AG04449 (cell line): ENCODE measurements at places on chromosomes 2 and 18.

DNA sequence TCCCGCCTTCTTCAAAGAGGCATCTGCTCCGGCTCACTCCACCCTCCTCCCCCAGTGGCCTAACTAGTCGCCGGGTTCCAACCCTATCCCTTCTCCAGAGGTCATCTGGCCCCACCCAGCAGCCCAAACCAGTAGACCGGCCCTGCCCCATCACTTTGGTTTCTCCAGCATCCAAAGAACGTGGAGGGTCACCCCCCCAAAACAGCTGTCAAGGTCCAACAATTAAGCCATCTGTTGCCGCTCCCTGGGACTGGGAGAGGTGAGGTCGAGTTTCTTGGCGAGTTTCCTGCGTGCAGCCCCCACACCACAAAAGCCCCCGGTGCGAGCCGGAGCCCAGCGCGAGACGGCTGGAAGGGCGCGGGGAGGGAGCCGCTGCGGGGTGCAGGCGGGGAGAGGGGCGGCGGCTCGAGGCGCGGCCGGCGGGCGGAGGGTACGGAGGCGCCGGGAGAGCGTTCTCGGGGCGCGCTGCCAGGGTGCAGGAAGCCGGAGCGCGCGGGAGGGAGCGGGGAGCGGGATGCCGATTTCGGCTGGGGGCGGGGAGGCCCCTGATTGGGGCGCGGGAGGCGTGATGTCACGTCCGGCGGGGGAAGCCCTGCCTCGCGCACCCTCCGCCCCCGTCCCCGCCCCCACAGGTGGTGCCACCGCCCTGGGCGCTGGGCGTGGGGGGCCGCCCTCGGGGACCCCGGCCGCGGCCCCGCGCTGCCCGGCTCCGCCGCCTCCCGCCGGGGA lies 571 bp upstream of the GPC1 start:
- DNase-seq, result no peak

DNA sequence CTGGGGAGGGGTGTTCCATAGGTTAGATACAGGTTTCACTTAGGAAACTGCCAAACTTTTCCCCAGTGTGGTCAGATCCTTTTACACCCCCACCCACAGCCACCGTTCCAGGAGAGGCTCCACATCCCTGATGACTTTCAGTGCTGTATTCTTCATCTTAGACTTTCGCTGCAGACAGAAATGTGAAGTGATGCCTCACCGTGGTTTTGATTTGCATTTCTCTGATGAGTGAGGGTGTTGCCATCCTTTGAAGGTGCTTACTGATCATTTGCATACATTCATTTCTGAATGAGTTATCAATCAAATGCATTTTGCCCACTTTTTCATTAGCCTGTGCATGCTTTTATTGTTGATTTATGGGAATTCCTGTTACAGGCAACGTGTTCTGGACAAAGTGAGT lies 14.9 kb downstream of the COPS9 start:
- DNase-seq, result no peak

- DNase-seq, result no peak
Measured at GRCh38 chr2:127415593-127416505, 2.4 kb upstream of the PROC start.

DNA sequence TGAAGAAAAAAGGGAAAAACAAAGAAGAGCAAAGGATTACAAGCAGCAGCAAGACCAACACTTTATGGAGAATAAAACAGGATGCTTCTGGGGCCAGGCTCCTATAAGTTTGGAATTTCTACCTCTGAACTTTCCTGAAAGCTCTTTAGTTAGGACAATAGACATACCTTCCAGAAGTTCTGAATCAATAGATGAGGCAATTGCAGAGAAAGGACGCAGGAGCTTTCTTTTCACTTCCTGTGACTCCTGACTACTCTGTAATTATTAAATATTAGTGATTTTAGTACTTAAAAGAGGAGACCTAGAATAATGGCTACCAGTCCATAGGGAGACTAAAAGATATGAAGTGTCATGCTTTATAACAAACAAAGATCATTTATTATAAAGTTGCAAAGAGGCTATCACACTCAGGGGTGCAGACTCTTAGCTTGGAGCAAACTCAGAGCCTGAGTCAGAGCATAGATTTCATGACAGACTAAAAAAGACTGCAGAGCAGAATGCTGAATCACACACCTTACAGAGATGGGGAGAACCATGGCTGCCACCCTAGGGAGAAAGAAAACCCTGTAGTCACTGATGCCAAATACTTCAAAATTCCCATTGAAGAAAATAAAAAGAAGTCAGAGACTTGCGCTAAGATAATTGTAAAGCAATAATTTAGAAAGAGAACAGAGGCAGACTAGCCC lies 52.5 kb upstream of the FAM136A start:
- no peak for DNase-seq

DNA sequence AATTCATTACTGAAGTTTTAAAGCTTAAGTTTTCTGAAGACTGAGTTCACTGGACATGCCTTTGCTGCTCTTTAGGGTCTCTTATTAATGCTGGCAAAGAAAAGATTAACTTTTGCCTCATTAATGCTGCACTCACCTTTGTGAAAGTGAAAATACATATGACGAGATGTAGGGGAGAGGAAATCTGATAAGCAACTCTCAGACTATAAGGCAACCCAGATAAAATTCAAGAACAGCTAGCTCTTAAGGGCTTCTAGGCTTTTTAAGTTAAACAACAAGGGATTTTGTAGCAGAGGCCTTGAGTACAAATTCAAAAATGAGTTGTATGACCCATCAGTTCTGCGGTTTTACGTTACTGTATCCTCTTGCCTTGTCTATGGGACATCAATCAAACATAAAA lies 143.7 kb downstream of the USP34 start:
- no peak for DNase-seq

DNA sequence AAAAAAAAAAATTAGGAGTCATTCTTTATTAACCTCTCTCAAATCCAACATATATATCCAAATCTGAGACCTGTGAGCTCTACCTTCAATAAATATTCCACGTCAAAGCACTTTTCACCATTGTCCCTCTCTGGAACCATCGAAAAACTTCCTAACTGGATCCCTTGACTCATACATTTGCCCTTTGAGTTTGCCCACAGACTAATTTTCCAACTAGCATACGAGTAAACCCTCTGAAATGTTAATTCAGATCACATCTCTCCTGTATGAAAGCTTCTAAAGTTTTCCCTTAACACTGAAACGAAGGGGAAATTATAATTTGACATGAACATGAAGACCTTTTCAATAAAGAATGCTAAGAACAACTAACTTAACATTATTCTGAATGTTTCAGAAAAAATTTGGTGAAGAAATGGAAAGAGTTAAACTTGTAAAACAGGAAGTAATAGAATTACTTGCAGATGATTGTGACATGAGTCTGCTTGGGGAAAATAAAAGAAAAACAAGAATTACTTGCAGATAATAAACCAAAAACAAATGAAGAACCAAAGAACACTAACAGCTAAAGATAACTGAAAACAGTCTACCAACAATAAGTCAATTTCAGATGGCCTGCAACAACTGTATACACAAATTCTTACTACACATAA lies 110.6 kb downstream of the C2orf74 start:
- DNase-seq, result no peak

- DNase-seq, result no peak
Measured at GRCh38 chr2:241852981-241853631, 5.6 kb downstream of the PDCD1 start.

DNA sequence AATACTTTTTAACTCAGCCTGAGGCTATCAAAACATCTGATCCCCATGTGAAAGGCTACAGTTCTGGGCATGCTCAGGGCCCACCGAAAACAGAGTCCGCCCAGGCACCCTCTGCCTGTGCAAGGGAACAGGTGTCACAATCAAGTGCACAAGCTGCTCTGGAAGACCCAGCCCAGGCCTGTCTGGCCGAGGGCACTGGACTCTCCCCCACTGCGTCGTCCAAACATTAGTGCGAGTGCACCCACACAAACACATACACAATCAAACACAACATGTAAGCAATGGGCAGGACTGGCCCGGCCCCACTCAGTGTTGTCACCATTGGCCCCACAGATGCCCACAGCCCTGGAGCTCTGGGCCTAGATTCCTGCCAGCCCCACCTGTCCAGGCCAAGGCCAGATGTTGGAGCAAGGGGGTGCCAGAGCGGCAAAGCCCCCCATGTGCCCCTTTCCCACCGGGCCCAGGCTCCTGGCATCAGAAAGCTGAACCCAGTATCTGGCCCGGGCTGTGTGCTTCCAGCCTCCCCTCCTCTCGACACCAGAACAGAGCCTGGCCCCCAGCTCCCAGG lies 617 bp upstream of the ALPG start:
- no peak for DNase-seq

- no peak for DNase-seq
Measured at GRCh38 chr18:24173997-24174396, 35.1 kb downstream of the CABYR start.

GRCh38 chr2:121689356-121689755 lies 40.1 kb upstream of the CLASP1 start:
- DNase-seq, result no peak

GRCh38 chr2:124032799-124033198 lies 7.7 kb downstream of the CNTNAP5 start:
- no peak for DNase-seq

DNA sequence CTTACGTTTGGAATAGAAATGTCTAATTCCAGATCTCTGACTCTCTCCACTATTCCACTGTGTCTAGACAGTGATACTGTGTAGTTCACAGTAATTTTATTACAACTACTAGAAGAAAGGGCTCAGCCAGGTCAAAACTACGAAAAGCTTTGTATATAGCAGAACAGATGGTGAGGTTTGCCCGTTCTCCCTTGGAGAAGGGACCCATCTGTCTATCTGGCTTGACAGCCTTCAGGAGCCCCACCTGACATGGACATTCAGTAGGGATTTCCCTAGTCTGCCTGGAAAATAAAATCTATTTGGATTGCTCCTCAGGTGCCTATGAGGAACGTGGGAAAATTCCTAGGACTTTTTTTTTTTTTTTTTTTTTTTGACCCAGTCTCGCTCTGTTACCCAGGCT lies 435.4 kb downstream of the NRXN1 start:
- no peak for DNase-seq

- no peak for DNase-seq
Measured at GRCh38 chr18:71431171-71431570, 1113.0 kb downstream of the CBLN2 start.

- no peak for DNase-seq
Measured at GRCh38 chr2:88071365-88071764, 3.7 kb downstream of the SMYD1 start.

DNA sequence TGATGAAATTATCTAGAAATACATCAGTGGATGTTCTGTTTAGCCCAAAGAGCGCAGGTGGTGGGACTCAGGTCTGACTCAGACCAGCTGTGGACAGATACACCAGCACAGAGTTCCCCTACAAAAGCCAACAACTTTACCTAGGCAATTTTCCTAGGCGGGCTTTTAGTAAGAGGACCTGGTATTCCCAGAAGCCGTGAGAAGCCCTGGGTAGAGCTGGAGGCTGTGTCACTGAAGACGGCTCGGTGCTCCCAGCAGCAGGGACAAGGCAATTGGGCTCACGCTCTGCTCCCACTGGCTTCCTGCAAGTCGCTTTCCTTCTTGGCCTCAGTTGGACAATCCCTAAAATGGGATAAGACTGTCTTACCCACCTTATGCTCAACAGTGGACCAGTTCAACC lies 41.1 kb downstream of the TPO start:
- DNase-seq, result no peak

DNA sequence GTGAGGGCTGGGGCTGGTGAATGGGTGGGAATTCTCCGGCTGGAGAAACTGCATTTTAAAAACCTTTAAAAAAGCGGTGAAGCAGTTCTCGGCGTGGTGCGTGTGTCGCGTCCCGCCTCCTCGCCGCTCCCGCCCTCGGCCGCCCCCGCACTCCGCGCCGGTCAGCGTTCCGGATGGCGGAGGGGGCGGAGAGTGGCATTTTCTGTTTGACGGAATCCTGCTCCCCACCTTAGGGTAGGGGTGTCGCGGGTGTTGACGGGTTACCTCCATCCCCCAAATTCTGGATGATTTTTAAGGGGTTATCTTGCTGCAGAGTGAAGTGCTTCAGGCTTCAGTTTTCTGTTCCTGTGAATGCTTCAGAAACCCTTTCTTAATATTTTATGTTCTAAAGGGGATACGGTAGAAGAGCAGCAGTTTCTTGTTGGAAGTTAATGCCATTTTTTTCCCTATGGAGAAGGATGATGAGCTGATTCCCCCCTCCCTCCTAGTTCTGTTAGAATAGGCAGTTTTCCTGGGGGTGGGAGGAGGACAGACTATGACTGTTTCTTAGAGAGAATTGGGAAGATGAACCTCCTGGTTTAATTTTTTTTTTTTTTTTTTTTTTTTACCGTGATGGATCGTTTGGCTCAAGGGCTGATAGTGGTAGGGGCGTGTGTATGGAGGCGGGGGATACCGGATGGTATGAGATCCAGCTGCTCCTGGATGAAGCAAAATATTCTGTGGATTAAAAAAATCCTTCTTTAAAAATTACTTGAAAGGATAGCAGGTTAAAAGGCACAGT lies 756 bp downstream of the ABI2 start:
- no peak for DNase-seq

DNA sequence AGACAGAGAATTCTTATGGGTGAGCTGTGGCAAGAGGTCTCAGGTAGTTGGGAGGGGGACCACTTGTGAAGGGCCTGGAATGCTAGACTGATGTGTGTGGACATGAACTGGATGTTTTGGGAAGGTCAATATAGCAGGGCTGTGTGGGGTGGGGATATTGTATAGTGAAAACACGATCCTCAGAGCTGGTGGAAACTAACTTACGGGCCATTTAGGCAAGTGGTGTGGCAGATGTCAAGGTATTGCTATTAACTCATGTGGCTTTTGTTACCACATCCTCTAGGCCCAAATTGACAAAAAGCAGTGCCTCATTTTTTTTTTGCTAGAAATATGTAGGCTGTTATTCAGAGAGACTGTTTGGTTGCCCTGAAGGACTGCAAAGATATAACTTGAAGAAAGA lies 8.0 kb upstream of the GALNT1 start:
- no peak for DNase-seq

DNA sequence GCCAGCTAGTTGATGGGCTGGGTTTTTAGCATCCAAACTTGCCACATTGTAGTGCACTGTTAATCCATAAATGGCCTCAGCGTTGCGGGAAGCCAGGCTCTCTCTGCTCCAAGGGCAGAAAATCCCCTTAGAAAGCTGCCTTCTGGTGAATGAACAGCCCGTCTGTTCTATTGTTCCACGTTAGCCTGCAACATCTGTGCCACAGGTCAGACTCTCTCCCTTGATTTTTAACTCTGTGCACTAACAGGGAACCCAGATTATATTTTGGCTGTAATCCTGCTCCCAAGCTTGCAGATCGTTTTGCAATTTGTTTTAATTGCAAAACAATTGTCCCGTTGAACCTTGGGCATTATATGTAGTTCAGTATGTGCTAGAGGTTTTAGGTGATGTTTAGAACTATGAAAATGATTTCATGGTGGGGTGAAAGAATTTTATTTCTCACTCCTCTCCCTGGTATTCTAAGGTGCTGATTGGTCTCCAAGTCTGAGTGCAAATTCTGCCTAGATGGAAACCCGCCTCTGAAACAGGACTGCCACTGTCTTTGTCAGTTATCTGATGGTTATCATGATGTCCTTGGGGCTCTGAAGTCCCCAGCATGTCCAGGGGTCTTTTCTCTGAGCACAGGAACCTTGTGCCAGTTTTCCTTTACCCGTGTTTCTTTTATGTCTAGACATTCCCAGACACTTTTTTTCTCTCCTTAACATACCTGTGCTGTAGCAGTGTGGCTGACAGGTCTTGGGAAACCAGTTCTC lies 106.6 kb downstream of the MAP4K4 start:
- DNase-seq, result no peak

GRCh38 chr2:143000599-143000998 lies 123.1 kb downstream of the KYNU start:
- no peak for DNase-seq
